ENCODE measurements at places on chromosomes 11 and 22.
A peak's percentile ranks its signal among the peaks of the same experiment; 100 is the strongest.

DNA sequence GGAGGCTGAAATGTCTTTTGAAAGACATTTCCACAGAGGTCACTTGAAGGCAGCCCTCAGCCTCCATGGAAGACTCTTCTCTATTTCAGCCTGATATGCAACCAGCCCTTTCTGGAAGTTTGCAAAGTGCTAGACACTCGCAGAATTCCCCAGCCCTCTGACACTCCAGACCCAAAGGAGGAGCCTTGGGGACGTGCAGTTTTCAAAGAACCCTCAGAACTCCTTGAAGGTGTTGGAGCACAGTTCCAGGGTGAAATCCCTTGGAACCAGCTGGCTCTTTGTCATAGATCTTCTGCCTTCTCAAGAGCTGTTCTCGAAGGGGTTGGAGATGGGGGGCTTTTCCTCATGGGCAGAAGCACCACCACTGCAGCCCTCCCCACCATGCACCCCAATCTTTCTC, 19.6 kb downstream of the SPATA19 start:
- DNase-seq: no peak

- DNase-seq: no peak
Observed at GRCh38 chr11:118310781-118311485, 6.4 kb downstream of the CD3E start.

GRCh38 chr22:50577697-50577986, 585 bp downstream of the CPT1B start:
- DNase-seq: no peak

- DNase-seq: no peak
Observed at GRCh38 chr11:70646272-70647049, 248.1 kb downstream of the CTTN start.

DNA sequence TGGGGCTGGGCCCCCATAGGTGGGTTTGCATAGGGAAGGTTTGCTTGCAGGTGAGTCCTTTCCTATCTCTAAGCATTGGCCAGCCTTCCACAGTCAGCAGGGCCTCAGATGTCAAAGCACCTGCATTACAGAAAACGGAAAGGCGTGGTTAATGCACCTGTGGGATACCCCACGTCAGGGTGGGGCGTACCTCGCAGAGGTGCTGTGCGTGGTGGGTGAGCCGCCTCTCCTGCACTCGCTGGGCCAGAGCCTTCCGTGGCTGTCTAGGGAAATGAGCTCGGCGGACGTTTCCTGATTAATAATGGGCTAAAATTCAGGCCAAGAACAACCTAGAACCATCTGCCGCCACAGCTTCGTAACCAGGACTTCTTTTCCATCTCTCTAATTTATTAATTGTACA, 32.3 kb downstream of the ST14 start:
- DNase-seq: no peak

- DNase-seq: no peak
Observed at GRCh38 chr11:1939006-1939625, 8.0 kb upstream of the MRPL23 start.

GRCh38 chr22:37910890-37911672, 5.0 kb downstream of the MICALL1 start:
- DNase-seq: no peak

DNA sequence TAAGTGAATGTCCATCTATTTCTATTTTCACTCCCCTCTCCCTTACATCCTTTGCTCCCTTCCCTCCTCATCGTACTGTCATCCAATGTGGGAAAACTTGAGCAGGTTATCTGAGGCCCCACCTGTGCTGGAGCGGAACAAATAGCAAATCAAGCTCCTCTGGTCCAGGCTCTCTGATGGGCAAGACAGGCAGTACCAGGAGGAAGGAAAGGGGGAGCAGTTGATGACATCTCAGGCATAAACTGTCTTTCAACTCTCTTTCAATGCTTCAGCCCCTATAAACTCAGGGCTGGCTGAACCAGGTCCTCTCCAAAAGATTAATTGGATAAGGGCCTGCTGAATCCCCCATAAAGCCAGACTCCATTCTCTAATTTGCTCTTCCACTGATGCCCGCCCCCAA, 1.5 kb upstream of the CCKBR start:
- DNase-seq: no peak

DNA sequence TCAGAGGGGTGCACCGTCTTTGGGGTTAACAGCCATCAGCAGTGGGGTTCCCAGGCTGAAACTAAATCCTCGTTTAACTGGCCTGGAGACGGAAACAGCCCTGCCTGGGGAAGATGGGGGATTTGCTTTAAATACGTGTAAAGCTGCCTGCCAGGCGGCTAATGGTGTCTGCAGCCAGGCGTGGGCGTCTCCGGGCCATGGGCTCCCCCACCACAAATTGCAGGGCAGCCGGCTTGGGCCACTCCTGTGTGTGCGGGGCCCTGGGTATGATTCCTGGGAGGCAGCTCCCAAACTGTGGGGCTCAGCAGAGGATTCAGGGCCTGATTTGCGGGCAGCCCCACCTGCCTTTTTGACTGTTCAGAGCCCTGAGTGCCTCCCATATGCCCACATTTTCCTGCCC, 110.5 kb downstream of the KCNQ1 start:
- DNase-seq: no peak

DNA sequence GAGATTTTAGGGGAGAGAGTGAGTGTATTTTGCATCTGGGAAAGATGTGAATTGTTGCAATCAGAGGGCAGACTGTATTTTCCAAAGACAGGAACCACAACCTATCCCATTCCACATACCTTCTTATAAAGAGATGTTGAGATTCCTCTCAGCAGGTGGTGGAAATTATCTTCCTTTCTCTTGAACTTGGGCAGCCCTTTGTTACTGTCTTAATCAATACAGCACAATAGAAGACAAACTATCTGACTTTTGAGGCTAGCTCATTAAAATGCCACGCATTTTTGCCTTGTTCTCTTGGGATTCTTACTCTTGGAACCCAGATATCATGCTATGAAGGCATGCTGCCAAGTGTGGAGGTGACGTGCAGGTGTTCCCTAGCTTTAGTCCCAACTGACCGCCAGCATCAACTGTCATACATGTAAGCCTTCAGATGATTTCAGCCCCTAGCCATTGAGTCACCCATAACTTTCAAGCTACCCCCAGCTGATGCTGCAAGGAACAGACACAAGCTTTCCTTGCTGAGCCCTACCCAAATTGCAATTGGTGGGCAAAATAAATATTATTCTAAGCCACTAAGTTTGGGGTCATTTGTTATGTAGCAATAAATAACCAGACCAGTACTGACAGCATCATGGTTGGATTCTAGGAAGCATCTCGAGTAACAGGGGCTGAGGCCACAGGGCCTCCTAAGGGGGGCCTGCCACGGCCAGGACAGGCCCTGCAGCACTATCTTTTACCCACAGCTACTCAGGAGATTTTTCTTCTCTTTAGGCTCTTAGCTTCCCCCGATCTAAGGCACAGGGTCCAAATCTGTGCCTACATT, 63.0 kb downstream of the RPL27A start:
- DNase-seq: no peak

DNA sequence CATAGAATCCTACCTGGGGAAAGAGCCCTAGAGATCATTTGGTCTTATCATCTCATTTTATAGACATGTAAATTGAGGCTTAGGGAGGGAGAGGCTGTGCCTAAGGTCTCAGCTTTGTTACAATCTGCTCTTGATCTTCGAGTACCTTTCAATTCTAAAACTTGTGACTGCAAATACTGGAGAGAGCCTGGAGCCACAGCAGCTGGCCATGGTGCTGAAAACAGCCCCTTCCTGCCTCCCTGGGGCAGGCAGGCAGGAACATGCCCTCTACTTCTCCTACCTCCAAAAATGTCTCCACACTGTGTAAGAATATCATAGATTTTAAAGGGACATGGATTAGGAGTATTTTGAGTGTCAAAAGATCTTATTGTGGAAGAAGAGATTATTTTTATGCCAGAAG, 52.2 kb downstream of the C22orf42 start:
- no peak for DNase-seq

GRCh38 chr11:6799402-6799801, at the start of gene OR6A2:
TSS of gene OR6A2 (minus strand) at chr11:6799689. CDS start at chr11:6795708, 3,981 bp downstream.
- DNase-seq: no peak

DNA sequence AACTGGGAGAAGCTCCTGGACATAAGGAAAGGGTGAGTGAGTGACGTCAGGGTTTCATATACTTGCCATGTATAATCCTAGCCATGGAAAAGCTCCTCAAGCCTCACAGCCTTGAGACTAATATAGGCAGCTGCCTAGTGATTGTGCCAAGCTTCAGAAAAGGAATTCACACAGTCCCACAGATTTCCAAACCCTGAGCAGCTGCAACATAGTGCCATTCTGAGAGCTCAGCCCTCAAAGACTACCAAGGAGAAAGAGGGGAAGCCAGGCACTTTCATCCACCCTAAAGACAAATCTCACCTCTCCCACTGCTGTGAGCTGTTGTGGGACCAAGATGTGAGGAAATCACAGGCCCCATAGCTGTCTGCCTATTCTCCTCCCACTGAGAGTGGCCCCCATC, 707.9 kb upstream of the ANO5 start:
- no peak for DNase-seq

- no peak for DNase-seq
Observed at GRCh38 chr11:20639688-20640087, 29.7 kb upstream of the NELL1 start.

DNA sequence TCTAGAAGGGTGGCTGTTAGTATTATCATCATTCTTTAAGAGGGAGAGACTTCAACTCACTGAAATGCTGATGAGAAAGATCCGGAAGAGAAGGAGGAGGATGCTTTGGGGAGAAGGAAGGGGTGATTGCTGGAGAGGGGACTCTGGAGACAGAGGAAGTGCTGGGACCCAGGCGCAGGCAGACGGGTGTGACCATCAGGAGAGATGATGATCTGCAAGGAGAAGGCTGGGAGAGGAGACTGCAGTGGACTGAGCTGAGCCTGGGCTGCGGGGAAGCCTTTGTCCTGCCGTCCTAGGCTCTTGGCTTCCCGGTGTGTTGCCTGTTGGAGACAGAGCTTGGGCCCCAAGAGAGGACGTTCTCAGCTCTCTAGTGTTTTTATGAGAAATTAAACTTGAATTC, 22.6 kb downstream of the RASD2 start:
- DNase-seq: no peak

GRCh38 chr11:8273287-8273686, 9.6 kb upstream of the LMO1 start:
- no peak for DNase-seq

- DNase-seq: peak; percentile 40
Observed at GRCh38 chr11:47270331-47271271, 668 bp downstream of the MADD start.

GRCh38 chr11:119976805-119977560, 160.9 kb downstream of the TRIM29 start:
- no peak for DNase-seq

DNA sequence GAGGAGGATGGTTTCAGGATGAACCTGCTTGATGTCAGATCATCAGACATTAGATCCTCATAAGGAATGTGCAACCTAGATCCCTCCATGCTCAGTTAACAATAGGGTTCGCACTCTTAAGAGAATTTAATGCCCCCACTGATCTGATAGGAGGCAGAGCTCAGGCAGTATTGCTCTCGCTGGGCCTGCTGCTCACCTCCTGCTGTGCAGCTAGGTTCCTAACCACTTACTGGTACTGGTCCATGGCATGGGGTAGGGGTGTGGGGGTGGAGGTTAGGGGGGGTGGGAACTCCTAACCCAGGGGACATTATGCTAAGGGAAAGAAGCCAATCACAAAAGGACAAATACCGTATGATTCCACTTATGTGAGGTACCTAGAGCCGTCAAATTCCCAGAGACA, 256.5 kb downstream of the TENM4 start:
- DNase-seq: no peak

- DNase-seq: no peak
Observed at GRCh38 chr11:47979378-47980087, 826 bp upstream of the PTPRJ start.

GRCh38 chr11:103637831-103638230, 398.6 kb upstream of the DDI1 start:
- no peak for DNase-seq
